ENCODE measurements at places on chromosomes 16 and 17.

GRCh38 chr16:49533422-49533821, 159.8 kb downstream of the C16orf78 start:
- DNase-seq = no peak

GRCh38 chr16:57013902-57014301, 24.5 kb downstream of the NLRC5 start:
- no peak for DNase-seq

- DNase-seq = no peak
Measured at GRCh38 chr16:82633964-82634600, 7.3 kb downstream of the CDH13 start.

GRCh38 chr17:45771271-45771959, 12.7 kb upstream of the CRHR1 start:
- no peak for DNase-seq

DNA sequence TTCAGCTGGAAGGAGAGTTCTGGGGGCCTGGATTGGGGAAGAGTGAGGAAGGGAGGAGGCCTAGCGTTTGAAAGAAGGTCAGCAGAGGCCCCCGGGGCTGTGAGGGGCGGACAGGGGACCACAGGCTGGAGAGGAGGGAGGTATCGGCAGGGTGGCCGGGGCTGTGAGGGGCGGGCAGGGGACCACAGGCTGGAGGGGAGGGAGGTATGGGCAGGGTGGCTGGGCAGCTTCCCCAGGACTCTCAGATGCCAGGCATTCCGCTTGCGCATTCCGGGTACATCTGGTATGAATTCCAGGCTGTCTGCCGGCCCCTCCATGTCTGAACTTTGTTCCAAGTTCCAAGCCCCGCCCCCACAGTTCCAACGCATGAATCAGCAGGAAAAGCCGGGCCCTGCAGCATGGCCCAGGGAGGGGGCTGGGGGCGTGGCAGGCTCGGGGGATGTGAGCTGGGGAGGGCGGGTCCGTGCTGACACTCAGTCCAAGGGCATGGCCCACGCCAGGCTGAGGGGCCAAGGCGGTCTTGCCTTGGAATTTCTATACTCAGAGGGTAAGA, 4.3 kb upstream of the TLCD2 start:
- no peak for DNase-seq

Measured in CD4-positive, alpha-beta T cell treated with Interleukin-10 for 1 hour (primary cell).